Stimulated activated CD8-positive, alpha-beta memory T cell treated with anti-CD3 and anti-CD28 coated beads, Interleukin-15, amount 100 ng/mL, for 24 hours (primary cell): ENCODE measurements at places on chromosomes 6 and 20.

GRCh38 chr6:14286144-14286543 is 168.6 kb downstream of the CD83 start:
- DNase-seq = no peak

- no peak for DNase-seq
Observed at GRCh38 chr20:48737434-48738093, 90.2 kb downstream of the PREX1 start.

GRCh38 chr6:105949869-105950268 is 136.3 kb upstream of the PRDM1 start:
- DNase-seq = no peak

GRCh38 chr20:52494244-52494643 is 302.7 kb upstream of the ZFP64 start:
- DNase-seq = peak; percentile 2

DNA sequence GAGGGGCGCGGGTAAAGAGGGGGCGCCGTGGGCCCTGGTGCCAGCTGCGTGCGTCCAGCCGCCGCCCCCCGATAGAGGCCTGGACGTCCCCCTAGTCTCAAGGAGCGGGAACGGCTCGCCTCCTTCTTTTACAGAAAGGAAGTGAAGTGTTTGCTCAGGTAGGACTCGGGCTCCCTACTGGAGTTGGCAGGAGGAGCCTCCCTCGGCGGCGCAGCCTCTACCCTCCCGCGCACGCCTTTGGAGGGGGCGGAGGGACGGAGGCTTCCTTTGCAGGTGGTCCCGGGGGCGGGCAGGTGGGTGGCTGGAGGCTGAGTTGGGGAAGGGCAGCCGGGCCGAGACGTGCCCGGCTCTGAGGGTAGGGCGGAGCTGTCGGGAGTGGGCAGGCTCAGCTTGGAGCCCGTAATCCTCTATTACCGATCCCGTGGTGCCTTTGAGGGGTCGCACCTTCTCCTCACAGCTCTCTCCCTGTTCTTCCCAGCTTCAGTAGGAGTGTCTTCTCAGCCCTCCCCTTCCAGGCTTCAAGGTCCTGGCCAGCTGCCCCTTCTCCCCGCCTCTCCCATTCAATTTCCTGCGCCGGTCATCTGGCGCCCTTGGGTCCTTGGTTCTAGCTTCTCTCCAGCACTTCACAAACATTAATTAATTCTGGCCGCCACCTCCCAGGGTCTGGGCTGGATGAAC is 728 bp downstream of the ITPR3 start:
- no peak for DNase-seq

DNA sequence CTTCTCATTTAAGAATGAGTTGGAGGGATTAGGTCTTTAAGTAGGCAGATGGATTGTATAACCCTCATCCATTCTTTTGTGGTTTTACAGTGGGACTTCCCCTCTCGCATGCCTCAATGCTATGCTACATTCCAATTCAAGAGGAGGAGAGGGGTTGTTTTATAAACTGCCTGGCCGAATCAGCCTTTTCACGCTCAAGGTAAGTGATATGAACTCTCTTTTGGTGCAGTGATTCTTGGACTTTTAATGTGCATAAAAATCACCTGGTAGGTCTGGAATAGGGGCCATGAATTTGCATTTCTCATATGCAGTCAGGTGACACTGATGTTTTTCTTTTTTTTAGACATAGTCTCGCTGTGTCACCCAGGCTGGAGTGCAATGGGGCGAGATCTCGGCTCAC is 10.8 kb downstream of the ASXL1 start:
- no peak for DNase-seq

GRCh38 chr6:47844881-47845280 is 63.0 kb downstream of the OPN5 start:
- no peak for DNase-seq

DNA sequence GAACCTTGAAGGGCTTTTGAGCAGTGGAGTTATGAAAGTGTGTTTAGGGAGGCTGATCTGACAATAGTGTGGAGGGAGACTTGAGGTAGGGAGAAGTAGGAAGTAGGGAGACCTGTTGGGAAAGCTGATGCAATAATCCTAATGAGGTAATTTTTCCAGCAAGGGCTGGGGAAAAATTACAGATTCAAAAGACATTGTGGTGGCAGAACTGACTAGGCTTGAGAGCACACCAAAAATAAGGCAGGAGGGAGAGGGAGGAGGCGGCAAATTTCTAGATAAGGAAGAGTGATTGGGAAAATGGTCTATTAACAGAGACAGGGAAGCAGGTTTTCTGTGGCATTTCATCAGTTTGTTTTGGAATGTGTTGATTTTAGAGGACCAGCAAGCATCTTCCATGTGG is 5.5 kb downstream of the PRRT1 start:
- no peak for DNase-seq

- DNase-seq = no peak
Observed at GRCh38 chr20:48919882-48920526, 1.5 kb upstream of the ARFGEF2 start.

- no peak for DNase-seq
Observed at GRCh38 chr6:108080010-108080780, 5.7 kb upstream of the OSTM1 start.

GRCh38 chr6:139028215-139028657 is 309 bp upstream of the ABRACL start:
- DNase-seq = no peak

- no peak for DNase-seq
Observed at GRCh38 chr6:127348028-127348661, 4.7 kb upstream of the ECHDC1 start.

DNA sequence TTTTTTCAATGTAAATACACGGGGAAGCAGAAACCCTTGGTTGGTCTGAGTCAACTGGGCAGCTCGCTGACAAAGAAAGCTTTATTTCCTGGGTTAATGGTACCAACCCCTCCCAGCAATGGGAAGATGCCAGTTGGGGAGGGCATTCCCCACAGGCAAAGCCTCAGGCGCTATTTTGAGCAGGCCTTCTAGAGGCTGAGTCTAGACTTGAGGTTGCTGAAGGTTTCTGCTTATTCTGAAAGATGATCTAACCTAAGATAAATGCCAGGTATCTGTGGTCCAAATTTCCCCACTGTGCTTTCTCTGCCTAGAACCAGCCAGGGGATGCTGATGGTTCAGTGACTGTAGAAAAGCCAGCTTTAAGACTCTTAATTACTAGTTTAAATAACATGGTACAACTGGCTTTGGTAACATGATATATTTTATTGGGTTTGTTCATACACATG is 172.5 kb upstream of the JARID2 start:
- no peak for DNase-seq

- DNase-seq = no peak
Observed at GRCh38 chr20:60652046-60652445, 600.0 kb upstream of the CDH4 start.

DNA sequence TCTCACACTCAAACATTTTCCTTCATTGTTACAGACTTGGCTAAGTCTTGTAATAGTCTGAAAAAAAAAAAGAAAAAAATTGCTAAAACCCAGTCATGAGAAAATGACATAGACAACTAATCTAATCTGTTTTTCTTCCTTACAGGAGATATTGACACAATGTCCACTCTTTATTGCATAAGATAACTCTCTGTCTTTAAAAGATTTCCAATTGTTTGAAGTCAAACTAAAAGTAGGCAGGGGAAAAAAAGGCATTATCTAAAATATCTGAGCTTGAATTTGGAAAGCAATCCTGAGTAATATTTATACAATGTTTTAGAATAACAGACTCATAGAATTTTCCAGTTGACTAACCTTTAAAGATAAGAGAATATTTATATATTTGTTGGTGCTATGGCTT is 233.0 kb upstream of the CEP162 start:
- DNase-seq = no peak

DNA sequence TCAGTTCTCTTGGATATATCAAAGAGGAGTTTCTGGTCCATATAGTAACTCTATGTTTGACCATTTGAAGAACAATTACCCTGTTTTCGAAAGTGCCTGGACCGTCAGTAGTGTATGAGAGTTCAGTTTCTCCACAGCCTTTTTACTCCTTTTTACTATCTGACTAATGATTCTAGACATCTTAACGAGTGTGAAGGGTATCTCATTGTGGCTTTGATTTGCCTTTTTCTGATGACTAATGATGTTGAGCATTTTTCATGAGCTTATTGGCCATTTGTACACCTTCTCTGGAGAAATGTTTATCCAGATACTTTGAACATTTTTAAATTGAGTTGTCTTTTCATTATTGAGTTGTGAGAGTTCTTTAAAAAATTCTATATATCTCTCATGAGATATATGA is 114.9 kb upstream of the ATXN1 start:
- DNase-seq = no peak

DNA sequence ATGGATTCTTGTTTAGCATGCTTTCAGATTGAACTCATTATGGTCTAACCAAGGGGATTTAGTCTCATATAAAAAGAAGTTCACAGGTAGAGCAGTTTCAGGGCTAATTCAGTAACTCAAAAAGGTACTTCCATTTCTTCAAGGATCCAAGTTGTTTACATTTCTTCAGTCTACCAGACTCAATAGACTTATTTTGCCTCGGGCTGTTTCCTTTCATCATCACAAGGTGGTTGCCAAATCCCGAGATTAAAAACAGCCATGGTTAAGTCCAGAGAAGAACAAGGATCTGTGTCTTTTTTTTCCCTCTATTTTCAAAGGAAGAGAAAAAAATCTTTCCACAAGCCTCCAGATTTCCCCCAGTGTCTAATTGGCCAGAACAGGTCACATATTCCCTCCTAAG is 69.8 kb upstream of the SNX9 start:
- DNase-seq = no peak

GRCh38 chr20:48523191-48523995 is 304.4 kb downstream of the PREX1 start:
- DNase-seq = no peak

DNA sequence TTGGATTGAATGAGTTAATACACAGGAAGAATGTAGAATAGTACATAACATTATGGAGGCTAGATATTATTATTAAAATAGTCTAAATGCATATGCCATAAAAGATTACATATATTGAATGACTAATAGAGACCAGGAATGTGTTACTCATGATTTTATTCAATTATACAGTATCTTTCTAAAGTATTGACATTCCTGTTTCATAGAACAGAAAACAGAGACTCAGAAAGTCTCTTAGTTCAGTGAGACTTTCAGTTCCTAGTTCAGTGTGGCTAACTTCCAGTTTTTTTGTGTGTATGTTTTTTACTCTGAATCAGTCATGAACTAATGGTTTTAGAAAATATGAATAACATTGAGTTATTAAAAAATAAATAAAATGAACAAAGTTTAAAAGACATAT is 34.6 kb upstream of the TMEM244 start:
- no peak for DNase-seq

GRCh38 chr20:13263451-13263850 is 42.4 kb downstream of the ISM1 start:
- no peak for DNase-seq

DNA sequence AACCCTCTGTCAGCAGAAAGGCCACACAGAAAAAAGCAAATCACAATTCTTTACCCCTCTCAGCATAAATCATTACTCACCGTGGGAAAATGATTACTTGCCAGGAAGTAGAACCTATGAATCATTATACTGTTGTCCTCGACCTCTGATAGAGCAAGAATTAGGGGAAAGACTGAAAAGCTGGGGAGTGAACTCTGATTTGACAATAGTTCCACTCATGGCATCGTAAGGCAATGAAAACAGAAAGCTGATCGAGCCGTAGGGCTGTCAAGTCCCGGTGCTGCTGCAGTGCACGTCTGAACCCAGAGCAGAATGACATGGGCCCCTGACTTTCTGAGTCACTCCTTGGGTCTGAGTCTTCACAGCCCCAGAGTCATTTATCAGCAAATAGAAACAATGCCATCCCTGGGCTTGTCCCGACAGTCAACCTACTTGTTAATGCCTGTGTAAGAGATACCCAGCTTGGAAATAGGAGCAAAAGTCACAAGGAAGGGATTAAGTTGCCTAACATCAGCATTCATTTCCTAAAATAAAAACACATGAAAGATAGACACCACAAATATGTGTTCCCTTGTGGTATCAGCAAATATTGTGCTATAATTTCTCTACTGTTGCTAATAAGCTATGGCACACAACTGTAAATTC is 224.8 kb upstream of the MARCKS start:
- no peak for DNase-seq

- no peak for DNase-seq
Observed at GRCh38 chr6:108252055-108252454, 8.8 kb downstream of the SNX3 start.

GRCh38 chr6:155100087-155100486 is 105.0 kb downstream of the TIAM2 start:
- DNase-seq = no peak

DNA sequence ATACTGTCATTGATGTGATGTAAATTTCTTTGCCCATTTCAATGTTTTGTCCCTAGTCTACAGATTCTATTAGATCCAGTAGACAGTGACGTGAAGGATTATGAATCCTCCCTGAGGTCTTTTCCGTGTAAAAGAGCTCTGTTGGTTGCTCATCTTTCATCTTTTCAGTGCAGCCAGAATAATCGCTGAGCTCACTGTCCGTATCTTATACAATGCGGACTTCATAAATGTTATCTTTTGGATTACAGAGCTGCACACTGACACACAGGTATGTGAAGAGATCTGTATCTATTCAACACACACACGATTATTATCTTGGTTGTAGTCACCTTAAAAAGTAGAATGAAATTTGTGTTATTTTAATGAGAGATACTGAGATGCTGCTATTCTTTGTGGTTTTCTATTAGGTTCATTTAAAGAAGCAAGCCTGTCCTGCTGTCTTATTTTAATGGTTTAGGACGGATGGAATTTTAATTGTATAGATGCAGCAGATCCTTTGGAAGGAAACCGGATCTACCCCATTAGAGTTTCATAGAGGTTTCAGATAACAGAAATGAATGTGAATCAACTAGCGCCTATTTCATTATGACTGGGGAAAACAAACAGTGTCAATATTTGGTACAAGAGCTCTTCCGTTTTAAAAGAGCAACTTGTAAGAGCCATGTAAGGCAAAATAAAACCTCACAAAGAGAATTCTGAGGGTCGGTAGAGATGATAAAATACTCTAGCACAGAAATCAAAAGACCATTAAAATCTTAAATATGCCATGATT is 79.4 kb downstream of the BMP6 start:
- no peak for DNase-seq

DNA sequence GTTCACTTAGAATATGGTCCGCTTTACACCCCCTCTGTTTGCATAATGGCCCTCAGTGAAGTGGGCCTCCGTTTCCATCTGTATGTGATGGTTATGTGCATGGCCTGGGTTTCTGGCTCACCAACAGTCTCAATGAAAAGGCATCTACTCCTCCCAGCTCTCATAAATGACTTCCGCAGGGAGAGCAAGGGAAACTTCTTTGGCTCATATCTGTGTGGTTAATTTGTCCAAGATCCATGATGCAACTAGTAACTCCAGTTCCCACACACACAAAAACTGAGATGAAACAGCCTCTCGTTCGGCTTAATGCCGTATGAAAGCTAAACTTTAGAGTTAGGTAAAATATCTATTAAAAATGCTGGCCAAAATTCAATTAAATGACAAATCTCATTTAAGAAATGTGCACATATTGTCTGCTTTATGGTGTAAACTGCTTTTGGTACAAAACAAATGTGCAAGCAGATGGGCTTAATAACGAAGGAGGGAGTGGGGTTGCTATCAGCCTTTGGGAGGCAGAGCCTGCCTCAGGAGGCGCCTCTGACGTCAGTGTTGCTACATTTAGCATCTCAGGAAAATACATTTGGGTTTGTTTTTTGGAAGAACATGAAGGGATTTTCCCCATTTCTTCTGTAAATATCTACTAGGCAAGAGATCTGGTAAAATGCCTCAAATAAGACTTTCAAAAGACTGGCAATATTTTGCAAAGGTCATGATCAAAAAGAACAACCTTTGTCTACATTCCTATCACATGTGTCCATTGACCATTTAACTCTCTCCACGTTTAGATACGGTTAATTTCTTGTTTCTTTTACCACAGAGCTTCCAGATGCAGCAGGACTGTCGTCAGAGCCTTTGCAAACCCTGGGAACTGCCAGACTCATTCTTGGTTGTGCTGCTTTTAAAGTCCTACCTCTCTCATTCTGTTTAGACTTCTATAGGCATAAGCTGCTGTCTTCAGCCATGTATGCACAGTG is 96.8 kb downstream of the ARMC2 start:
- no peak for DNase-seq
